ENCODE measurements at places on chromosomes 1 and 21.

DNA sequence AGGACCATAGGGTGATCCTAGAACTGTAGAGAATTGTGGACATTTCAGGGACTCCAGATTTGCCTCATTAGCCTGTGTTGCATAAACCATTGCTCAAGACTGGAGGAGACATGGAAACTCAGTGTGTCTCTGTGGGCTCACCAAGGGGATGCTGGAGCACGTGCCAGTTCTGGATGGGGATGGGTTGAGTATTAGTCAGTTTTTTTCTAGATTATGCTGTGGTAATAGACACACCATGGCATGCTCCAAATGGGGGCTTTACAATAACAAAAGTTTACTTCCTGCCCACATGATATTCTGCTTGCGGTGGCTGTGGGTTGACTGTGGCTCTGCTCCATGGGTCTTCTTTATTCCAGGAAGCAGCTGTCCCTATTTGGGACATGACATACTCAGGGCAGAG is 125.4 kb downstream of the FOXD2 start:
- no peak for DNase-seq

GRCh38 chr1:167722870-167723251 is 1.1 kb downstream of the MPZL1 start:
- DNase-seq: no peak

DNA sequence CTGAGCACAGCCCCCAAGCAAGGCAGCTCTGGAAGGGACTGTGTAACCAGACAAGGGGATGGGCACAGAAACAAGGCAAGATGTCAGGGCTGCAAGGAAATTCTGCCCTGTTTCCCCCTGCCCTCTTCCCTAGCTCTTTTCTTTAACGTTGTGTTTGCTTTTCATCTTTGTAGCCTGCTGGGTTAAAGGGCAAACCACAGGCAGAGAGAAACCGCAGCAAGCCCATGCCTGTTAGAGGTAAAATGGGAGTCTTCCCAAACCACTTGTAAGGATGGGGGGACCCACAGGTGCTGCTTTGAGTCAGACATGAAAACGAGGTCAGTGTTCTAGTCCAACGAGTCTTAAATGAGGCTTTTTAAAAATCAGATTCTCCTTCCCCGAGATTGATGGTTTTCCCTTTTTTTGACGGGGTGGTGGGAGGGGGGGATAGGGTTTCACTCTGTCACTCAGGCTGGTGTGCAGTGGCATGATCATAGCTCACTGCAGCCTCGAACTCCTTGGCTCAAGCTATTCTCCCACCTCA is 13.3 kb downstream of the TGFBR3 start:
- no peak for DNase-seq

DNA sequence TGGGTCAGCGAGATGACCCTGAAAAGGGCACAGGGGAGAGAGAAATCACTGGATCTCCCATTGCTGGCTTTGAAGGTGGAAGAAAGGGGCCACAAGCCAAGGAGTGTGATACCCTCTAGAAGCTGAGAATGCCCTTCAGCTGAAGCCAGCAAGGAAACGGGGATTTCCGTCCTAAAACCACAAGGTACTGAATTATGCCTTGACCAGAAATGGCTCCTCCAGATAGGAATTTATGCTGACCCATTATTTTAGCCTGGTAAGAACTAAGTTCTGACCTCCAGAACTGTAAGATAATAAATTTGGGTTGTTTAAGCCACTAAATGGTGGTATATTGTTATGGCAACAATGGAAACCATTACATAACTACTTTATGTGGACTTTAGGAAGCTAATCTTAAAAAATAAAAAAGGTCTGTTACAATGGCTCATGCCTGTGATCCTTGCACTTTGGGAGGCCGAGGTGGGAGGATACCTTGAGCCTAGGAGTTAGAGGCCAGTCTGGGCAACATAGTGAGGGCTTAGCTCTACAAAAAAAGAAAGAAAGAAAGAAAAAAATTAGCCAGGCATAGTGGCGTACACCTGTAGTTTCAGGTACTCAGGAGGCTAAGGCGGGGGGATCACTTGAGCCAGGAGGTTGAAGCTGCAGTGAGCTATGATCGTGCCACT is 3.6 kb upstream of the H6PD start:
- peak; percentile 25 for DNase-seq

- no peak for DNase-seq
These were observed 127.5 kb upstream of the ZP4 start for GRCh38 chr1:238018214-238018613.

DNA sequence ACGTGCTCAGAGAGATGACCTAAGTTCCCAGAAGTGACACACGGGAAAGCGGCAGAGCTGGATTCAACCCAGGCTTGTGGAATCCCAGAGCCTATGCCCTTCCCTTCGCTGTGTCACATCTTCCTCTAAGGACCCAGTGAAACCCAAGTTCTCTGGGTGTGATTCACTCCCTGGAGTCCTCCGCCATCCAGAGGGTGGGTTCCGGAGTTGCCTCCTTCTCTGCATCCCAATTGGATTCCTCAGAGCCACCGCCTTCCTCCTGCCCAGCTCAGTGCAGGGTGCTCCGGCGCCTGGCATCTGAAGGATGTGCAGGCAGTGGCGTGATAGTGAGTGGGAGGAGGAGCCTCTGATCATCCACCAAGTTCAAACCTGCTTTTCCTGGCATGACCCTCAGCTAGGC is 20.7 kb upstream of the RCC2 start:
- DNase-seq: no peak

DNA sequence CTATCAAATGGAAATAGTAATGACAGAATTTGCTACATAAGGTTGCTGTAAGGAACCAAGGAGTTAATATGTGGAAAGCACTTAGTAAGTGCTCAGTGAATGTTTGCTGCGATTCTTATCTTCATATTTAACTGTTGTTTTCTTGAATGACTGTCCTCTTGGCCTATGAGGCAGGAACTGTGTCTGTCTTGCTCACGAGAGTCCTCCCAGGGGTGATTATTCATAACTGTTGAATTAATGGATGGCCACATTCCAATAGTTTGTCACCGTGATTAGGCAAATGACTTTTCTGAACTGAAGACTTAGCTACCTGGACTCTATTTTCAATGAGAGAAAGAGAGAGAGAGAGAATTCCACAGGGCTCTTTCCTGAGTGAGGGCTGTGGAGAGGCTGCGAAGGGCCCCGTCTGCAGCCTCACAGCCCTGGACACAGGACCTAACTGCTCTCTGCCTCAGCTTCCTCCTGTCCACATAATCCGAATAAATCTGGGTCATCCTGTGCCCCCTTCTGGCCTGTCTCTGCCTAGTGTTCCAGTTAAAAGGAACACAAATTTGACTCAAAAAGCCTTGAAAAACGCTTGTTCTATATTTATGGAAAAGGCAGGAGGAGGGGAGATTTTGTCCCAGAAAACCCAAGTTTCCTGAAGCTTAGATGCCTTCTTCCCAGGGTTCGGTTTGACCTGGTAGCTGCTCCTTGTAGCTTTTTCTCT is 8.5 kb downstream of the EDN2 start:
- no peak for DNase-seq

- DNase-seq: no peak
These were observed 311.0 kb downstream of the ASTN1 start for GRCh38 chr1:176853503-176853902.

GRCh38 chr1:157517016-157517415 is 35.3 kb downstream of the FCRL5 start:
- DNase-seq: no peak

DNA sequence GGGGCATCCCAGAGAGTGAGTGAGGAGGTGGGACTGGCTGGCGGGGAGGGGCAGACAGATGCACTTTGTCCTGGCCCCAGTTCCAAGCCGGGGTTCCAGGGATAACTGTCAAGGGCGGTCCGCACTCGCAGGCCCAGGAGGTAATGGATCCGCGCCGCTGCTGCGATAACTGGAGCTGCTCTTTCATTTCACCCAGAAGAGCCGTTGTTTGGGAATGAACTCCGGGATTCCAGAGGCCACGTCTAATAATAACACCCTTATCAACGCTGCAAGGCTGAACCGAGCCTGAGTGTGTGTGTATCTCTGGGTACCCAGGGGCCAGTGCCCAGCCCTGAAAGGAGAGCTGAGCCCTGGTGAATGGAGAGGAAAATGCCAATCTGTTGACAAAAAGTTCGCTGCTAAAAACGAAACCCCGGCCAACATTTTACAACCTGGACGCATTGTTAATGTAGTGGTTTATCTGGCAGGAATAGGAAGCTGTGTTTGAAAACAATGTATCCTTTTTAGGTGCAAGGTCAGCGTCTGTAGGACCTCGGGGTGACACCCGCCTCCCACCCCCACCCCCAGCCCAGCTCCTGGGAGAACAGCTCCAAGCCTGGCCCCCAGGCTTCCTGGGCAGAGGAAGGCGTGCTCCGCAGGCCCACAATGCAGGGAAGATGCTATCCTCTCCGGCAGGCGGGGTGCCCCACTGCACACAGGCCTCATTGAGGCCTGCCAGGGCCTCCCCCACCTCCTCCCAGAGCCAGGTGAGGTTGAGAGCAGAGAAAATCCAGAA is 119.7 kb downstream of the PROX1 start:
- no peak for DNase-seq

Data from MM.1S (cell line).